NT2/D1 (cell line): ENCODE measurements at places on chromosomes 12 and 14.

DNA sequence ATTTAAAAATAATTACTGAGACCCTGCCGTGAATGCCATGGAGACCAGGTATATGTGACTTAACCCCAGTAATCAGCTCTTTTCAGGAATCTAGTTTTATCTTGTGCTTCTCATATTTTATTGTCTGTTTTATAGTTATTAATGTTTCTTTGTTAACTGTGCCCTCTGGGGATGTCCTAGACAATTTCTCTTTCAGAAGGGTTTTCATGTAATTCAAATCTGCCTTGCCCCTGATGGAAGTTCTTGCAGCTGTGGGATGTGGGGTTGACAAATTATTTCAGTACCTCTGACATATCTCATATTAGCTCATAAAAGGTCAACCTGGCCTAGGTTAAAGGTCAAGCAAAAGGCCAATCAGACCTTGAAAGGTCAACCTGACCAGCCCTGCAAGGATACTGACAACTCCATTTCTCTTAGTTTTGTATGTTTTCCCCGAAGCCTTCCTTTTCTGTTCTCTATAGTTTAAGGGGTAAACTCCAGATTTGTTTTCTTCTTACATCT, 182.3 kb downstream of the SLC41A2 start:
- no peak for DNase-seq

GRCh38 chr14:91158091-91158790, 44.4 kb downstream of the DGLUCY start:
- DNase-seq: no peak

DNA sequence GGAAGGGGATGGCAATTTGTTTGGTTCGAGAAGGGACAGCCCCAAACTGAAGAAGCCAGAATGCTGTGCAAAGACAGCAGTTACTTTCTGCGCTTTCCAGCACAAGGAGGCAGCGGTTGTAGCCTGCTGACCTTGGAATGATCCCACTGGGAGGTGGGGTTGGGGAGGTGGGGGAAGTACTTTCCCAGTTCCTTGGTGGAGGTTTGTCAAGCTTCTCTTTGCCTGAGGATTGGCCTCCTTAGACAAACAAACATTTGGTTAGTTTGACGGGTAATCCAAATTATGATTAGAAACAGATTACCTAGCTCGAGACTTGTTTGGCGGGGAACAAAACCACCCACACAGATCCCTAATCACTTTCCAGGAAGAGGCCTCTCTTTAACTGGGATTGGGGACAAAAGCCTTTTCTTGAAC, 79.1 kb upstream of the EGLN3 start:
- no peak for DNase-seq

DNA sequence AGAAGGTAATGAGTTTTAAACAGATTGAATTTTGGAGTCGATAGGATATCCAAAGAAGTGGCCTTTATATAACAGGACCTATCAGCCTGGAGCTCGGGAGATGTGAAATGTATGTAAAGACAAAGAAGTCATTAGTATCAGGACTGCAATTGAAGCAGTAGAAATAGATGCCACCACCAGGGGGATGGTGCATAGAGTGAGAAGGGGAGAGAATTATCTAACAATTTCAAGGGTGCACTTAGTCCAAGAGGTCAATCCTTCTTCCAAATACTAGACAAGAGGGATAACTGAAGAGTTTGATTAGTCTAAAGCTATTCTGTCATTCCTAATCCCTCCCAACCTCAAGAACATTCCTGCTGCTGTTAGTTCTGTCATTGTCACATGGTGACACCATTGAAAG, 127.8 kb downstream of the CFAP54 start:
- no peak for DNase-seq

- DNase-seq: no peak
These were observed 251.5 kb upstream of the LMO3 start for GRCh38 chr12:16857456-16857923.

GRCh38 chr12:91109148-91109564, 2.1 kb downstream of the LUM start:
- peak; percentile 57 for DNase-seq

DNA sequence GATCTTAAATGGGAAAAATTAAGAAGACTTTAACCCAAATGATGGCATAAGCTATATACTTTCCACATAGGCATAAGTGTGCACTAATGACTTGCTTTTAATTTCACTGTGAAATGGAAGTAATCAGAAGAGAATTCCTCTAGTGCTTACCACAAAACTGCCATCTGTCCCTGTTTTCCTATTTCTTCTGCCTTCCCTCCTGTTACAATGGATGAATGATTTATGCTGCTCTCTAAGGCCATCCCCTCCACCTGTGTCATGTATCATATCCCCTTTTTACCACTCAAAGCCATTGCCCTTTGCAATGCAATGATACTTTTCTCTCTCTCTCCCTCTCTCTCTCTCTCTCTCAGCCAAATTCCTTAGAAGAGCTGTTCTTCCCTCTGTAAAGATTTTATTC, 109.1 kb downstream of the C12orf50 start:
- DNase-seq: no peak

DNA sequence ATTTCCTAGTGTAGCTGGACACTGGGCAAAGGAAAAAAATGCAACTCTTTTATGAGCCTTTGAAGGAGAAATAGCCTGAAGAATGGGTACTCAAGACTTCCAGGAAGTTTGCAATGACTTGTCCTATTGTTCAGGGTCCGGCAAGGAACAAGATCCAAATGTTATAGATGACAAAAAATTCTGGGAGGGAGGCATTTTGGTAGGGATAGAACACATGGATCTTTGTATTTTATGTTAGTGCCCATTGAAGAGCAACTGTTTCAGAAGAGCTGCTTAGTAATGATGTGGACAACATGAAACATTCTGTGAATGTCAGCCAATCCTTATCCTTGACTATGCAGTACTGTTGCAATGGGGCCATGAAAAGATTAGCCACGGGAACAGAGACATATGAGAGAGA, 138.0 kb downstream of the MGAT4C start:
- DNase-seq: no peak

DNA sequence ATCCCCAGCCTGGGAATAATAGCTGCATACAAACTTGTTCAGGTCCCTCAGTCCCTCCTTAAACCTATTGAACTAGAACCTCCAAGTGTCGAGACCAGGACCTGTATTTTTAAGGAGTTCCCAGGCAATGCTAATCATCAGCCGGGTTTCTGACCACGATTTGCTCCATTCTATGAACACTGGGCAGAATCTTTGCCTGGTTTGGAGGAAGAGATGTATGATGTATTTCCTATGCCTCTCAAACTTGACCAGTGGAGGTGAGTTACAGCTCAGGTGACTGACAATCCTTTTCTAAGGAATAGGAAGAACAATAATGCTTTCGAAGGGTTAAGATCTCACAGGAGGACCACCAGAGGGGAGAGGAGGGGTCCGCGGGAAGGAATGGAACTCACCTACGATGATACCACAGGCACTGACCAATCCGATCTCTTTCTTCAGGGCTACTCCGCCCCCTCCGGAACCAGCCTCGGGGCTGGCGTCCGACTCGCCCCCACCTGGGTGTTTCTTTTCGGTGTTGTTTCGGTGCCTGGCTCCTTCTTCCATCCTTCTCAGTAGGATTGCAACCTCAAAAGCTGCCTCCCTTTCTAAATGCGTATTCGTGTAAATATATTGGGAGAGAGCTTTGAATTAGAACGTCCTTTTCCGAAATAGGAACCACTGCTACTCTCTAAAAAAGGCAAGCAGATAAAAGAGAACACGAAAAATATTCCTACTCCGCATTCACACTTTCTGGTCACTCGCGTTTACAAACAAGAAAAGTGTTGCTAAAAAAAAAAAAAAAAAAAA, 895 bp downstream of the SLC7A8 start:
- no peak for DNase-seq

- DNase-seq: no peak
These were observed 219.5 kb downstream of the KIF26A start for GRCh38 chr14:104357689-104358527.

DNA sequence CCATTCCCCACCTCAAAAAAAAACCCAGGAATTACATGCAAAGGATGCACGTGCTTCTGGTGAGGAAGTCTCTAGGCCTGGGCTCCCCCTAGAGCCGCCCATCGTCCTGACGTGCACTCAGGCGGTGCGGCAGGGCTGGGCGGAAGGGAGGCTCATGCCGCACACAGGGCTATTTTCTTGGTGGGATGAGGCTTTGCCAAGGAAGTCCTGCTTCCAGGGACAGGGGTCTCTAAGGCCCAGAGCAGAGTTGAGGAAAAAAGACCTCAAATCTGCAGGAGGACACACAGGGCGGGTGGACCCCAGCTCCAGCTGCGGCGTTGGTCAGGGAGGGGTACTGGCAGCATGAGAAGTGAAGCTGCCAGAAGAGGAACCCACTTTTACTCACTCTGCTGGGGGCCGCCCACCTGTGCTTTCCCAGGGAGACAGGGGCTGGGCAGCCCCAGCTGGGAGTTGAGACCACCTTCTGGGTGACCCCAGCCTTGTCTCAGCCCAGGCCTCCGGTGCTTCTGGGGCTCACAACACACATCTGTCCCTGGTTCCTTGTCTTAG, 4.2 kb downstream of the RHOF start:
- no peak for DNase-seq

- no peak for DNase-seq
These were observed 14.7 kb downstream of the RASAL1 start for GRCh38 chr12:113120670-113121370.

GRCh38 chr12:62847709-62848108, 87.2 kb downstream of the PPM1H start:
- no peak for DNase-seq

DNA sequence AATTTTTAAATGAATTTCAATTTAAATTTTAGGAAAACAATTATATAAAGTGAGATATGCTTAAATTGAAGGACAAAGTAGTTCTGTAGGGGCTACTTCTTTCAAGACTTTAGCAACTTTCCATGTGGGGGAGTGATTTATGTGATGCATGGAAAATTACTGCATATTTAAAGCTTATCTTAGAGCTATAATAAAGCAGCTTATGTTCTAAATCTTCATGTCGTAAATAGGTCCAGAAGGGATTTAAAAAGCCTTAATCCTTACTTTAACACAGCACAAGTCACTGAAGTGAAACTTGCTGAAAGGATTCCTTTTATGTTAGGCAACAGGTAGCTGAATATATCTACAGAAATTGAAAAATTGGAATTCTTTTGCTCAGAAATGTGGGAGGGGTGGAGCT, 340.4 kb downstream of the NAV3 start:
- DNase-seq: no peak

DNA sequence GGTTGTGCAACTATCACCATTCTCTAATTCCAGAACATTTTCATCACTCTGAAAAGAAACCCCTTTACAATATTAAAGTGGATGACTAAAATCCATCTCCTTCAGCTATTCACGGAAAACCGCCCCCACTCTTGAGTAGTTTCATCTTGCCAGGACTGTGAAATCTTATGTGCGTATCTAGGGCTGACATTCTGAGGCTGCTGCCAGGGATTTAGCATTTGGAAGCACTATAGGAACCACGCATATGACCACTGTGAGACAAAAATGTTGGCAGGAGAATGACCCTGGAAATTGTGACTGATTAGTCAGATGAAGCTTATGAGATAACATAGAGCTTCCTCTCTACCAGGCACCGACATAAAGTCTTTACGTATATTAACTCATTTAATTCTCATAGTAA, 305.2 kb upstream of the PDE3A start:
- no peak for DNase-seq

DNA sequence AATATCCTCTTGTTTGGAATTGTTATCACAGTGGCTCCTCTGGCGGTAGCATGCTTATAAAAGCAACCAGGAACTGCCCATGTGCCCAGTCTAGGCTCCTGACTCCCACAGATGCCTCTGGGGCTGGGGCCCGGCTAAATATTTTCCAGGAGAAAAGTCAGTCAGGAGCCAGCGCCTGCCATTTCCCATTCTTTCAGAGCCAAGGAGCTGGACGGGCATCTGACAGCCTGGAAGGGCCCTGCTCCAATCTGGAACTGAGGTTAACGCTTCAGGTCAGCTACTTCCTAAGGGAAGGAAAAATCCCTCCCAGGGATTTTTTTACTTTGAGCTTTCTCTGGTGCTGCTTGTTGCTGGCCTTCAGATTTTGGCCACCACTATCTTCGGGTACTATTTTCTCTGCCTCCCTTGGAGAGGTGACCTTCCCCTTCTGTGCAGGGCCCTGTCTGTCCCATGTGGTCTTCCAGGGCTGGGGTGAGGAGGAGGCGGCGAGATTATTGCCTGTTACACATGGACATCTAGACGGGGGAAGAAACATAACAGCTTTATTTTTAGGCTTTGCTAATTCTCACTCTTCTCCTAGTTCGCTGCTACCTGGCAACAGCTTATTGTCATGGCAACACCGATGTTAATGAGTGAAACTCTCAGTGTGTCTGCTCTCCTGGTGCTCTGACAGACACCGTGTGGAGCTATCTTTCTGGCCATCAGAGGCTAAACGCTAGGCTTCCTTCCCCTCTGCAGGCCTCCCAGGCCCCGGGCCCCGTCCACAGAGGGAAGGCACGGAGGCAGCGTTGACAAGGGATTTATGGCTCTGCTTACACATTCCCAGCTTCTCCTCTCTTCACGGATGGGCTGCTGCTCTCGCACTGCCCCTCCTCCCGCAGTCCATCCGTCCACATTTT, 160.4 kb downstream of the CACNA1C start:
- DNase-seq: peak; percentile 82

DNA sequence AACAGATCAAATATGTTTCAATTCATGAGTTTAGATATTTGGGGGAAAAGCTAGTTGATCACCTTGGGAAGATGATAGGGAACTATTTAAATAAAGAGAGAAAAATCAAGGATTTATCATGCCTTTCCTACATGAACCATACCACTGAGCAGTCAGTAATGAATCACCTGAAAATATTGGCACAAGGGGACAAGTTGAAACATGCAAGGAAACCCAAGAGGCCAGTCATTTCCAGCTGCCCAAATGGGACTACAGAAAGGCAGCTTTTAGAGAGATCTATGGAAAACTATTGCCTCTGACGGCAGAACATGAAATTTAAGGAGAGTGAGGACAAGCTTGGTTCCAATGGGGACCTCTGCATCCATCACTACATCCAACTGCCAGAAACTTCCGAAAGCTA, 14.1 kb upstream of the ETV6 start:
- DNase-seq: no peak

- no peak for DNase-seq
These were observed 274.7 kb downstream of the NEDD1 start for GRCh38 chr12:97181571-97182265.
